Immature natural killer cell (primary cell): ENCODE measurements at places on chromosomes 11 and 22.

DNA sequence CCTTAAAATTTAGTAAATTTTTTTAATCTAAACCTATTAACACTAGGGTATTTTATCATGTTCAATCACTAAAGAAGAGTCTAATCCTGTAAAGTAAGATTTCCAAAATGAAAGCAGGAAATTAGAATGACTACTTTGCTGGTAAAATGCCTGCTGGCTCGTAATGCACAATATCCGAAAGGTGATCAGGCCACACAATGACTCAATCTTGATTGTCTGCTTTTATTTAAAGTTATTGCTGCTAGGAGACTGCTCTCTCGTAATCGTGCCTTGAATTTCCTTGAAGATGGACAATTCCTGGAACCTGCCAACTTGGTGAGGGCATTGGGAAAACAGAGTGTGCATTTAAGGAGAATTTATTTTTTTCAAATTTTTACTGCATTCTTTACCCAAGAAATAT lies 1786.5 kb upstream of the RAG2 start:
- DNase-seq: no peak

- no peak for DNase-seq
Observed at GRCh38 chr11:119134389-119134978, 13.1 kb downstream of the HINFP start.

GRCh38 chr11:112229746-112230433 lies 3.7 kb downstream of the PTS start:
- DNase-seq: no peak

DNA sequence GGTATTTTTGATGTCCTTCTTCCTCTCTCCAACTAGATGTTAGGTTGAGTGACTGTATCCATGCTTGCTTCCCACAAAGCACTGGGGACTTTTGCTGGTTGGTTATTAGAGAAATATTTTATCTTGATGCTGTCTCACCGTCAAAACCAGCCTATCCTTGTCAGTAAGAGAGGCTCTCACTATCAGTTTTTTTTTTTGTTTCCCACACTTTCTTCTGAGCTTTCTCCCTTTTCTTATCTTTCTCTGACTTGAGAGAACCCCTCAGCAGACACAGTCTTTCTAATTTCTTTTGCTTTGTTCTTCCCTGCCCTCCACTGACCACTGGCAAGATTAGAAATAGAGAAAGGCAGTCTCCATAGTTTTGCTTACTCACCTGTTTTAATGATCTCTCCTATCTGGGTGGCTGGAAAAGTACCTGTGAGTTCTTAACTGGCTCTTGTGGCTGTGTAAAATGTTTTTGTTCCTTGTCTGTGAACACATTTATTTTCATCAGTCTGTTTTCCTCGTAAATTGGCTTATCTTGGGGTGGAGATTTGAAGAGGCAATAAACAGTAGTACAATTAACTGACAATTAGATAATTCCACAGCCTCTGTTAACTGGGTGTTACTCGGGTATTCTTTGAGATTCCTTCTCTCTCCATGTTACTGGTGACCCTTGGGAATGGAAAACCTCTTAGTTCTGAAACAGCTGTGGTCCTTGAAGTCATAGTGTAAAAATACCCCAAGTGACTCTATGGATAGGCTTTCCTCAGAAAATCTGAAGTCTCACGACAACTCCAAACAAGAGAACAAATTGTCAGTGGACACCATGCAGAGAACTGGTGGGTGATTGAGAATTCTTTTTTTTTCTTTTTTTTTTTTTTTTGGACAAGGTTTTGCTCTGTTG lies at the start of gene NXPE1:
Gene NXPE1, minus strand, starts transcription at position 457 of the 886 bp plus-strand sequence. CDS start 8,680 bp downstream, outside the sequence.
- DNase-seq: no peak

GRCh38 chr11:31699066-31699465 lies 112.1 kb downstream of the PAX6 start:
- no peak for DNase-seq

DNA sequence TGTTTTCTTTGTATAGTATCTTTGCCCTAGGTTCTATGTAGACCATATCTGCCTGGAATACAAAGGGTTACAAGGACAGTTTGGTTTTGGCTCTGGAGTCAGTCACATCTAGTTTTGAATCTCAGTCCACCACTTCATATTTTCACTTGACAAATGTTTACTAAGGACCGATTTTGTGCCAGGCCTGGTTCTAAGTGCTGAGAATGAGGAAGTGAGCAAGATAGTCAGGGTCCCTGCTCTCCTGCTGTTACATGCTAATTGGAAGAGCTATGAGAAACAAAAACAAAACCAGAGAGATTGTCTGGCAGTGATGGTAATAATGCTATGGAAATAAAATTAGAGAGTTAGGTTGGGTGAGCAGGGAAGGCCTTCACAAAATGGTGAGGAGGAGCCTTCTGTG lies 66.1 kb upstream of the ARHGAP20 start:
- no peak for DNase-seq

- DNase-seq: no peak
Observed at GRCh38 chr11:116261606-116262005, 511.2 kb downstream of the BUD13 start.

- no peak for DNase-seq
Observed at GRCh38 chr11:32891657-32892354, 805 bp upstream of the QSER1 start.

- no peak for DNase-seq
Observed at GRCh38 chr11:20566591-20567434, 32.6 kb upstream of the SLC6A5 start.

DNA sequence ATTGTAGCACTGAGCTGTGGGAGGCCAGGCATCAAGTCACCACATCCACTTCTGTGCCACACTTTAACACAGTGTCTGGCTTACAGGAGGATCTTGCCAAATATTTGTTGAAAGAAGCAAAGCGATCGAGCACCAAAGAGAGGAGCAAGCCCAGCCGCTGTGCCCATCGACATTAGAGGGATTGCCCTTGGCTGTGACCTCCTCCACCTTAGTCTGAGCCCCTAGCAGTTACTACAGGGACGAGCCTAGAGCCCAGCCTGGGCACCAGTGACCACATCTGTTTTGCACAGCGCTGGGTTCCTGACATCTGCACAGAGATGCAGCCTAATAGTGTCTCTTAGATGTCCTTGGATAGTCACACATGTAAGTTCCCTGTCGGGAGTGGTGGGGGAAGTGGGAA lies 17.7 kb downstream of the GRIK4 start:
- no peak for DNase-seq

DNA sequence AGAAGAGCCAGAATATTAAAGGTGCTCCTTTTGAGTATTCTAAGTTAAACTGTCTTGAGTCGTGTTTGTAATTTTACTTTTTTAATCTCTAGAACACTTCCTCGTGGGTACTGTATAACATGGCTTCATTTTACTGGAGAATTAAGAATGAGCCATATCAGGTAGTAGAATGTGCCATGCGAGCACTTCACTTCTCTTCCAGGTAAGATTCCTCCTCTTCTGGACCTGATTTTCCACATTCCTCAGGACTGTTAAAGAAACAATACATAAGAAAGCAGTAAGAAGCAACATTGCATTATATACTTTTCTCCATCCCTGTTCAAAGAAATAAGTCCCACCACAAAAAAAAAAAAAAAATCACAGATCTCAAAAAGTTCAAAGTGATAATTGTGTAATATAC lies 37.9 kb downstream of the TTC17 start:
- no peak for DNase-seq

GRCh38 chr11:83574519-83574918 lies 288.4 kb upstream of the CCDC90B start:
- DNase-seq: no peak

- DNase-seq: peak; percentile 71
Observed at GRCh38 chr22:23128269-23129108, 13.3 kb downstream of the RSPH14 start.

DNA sequence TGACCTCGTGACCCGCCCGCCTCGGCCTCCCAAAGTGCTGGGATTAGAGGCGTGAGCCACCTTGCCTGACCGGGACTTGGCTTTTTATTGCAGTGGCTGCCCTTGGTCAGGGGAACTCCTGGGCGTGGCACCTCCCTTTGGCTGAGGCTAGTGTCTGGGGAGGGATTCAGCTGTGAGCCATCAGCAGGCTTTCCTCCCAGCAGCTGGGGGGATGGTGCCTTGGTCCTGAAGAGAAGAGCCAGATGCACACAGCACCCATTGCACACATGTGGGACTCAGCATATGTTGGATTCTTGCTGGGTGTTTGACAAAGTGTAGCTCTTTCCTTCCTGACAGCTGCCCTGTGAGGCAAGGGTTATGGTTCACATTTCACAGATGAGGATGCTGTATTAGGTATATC lies 8.4 kb downstream of the CYTH4 start:
- DNase-seq: no peak

DNA sequence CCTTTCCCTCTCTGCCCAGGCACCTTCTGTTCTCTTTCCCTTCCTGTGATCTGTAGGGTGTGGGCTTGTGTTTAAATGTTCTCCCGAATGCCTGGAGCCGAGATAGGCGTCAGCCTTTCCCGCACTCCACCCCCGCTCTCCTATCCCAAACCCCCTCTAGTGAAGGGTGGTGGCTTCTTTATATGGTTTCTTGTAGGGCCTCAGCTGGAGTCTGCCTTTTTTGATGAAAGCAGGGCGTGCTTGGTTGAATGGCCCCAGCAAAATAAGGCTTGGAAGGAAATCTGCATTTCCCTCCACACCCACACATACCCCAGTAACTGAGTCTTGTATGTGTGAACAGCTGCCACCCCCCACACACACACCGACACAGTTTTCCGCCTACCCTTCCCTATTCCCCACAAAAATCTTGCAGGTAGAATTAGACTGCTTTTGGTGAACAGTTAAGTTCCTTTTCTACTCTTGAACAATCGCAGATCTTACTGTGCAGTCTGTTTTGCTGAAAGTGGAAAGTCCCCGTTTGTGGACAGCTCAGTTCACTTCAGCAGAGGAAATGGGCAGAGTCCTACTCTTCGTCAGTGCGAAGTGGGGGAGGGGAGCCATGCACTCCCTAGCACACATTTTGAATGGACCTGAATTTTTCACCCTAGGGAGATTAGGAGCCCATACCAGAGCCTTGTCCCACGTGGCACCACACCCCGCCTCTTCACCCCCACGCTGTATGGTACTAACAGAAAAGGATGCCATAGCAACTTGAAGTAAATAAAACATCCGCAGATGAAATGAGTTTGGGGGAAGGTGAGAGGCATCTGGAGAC lies 25.5 kb upstream of the GRK2 start:
- peak; percentile 81 for DNase-seq

GRCh38 chr22:49208768-49209252 lies 618.9 kb downstream of the BRD1 start:
- no peak for DNase-seq

DNA sequence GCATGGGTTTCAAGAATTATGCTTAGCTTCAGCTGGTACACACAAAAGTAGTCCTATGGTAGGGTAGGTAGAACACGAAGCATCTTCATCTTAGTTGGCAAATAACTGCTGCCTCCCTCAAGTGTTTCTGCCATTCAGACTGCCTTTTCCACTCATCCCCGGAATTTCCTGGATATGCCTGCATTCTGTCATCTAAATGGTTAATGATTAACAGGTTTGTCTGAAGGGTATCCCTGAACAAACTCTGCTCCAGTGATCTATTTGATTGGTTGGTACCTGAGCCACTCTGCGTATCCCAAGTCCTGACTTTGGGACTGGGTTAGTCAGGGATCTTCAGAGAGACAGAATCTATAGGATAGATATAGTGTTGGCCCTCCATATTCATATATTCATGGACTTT lies 272.3 kb upstream of the RAG2 start:
- DNase-seq: no peak

DNA sequence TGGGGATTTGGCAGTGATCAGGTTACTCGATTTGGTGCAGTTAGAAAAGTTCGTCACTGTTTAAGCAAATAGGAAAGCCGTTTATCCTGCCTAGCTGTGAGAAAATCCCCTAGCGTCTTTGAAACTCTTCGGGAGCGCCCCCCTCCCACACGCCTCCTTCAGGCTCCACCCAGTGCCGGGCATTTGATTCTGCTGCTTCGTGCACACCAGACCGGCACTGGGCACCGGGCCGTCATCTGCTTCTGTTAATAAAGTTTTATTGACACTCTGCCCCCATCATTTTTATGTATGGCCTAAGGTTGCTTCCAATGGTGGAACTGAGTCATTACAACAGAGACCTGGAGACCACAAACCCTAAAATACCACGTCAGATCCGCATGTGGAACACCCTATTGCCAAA lies 50.9 kb downstream of the IGF2 start:
- DNase-seq: no peak

DNA sequence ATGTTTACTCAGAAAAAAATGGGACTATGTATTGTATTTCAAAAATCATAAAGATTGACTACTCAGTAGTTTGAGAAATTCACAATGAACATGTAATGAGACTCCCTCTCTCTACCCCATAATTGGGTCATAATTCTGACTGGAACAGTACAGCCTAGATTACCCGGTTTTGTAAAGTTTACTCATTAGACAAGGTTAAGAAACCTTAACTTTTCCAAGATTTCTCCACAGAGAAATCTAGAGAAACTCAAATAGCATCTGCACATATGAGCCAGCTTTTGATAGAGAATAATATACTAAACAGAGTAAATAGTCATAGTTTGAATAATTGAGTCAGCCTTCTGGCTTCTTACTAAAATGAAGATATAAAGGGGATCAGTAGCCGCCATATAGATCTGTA lies 331.1 kb upstream of the MPPED2 start:
- no peak for DNase-seq

- no peak for DNase-seq
Observed at GRCh38 chr11:108786281-108786990, 121.6 kb downstream of the DDX10 start.

GRCh38 chr22:43583501-43583900 lies 171.7 kb downstream of the MPPED1 start:
- DNase-seq: no peak

DNA sequence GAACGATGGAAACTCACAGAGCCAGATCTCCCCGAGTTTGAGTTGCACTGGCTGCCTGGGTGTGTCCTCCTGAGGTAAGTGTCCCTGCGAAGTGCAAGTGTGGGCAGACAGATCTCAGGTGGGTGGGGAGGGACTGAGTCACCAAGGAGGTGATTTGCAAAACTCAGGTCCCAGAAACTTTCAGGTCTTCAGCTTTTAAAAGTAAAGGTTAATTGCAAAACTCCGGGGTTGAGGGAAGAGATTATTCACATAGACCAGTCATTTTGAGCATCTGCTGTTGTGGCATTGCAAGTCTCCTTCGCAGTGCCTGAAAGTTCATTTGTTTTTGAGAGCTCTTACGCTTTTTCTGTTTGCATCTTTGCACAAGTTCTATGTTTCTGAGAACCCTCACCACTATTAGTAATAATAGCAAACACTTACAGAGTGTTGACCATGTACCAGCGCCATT lies 7.1 kb downstream of the CD44 start:
- DNase-seq: no peak
